ENCODE measurements at places on chromosomes 4 and X.

DNA sequence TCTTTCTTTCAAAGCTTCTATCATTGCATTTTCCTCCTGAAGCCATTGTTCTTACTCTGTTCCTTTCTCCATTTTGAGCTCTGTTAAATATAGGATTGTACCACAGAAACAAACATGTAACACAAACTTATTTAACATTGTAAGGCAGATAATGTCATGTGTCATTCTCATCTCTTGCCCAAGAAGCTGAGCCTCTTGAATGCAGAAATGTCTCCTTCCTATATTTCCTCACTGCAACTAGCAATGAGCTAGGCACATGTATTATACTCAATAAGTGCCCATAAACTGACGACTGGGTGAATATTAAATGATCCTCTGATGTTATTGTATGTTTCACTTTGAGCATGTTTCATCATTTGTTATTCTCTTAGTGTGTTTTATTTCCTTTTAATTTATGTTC lies 56.7 kb upstream of the SLC7A11 start:
- no peak for DNase-seq

GRCh38 chr4:146590801-146591200 lies 47.9 kb upstream of the POU4F2 start:
- no peak for DNase-seq

DNA sequence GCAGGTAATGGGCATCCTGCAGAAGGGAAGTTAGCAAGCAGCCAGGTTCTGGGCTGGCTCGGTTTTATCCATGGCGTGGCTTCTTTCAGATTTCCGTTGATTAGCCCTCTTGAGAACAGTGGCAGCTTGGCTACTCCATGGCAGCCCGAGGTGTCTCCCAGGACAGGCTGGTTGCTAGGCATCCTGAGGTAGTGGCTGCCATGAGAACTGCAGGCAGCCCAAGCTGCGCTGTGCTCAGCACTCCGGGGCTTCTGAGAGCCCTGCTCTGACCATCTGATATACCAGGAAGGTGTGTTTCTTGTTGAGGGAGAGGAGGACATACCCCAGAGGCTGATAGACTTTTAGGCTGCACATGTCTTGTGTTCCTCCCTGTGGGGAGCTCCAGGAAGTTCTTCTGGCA lies 253.4 kb upstream of the CASK start:
- no peak for DNase-seq

- no peak for DNase-seq
These were observed 23.9 kb upstream of the PRDM8 start for GRCh38 chr4:80173401-80173800.

Data from LoVo (cell line).